ENCODE measurements at places on chromosomes 4 and X.

DNA sequence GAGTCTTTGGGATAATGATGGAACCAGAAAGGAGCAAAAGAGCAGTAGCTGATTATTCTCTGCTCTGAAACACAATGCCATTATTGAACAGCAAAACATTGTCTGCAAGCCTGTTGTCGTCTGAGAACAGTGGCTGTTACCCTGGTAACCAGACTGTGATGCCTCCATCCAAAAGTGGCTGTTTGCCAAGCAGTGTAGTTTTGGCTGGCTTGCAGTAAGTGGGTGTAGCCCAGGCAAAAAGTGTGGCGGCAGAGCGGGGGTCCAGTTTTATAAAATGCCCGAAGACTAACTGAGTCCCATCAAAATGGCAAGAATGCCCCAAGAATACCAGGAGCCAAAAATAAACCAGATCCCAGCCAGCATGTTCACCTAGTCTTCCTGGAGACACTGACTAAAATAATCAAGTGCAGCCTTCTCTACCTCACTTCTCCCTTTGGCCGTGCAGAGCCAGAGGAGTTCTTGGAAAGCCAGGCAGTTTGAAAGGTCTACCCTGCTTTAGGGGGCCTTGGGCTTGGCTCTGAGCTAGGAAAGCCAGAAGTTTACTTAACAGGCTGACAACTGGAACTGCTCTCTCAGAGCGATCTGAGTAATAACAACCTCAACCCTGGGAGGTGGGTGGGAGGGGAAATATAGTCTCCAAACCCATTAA, 2.6 kb downstream of the PLP1 start:
- DNase-seq = no peak

- no peak for DNase-seq
Measured at GRCh38 chr4:135508006-135508714, 1306.6 kb upstream of the PABPC4L start.

GRCh38 chr4:99615170-99615820, 40.7 kb downstream of the MTTP start:
- no peak for DNase-seq

DNA sequence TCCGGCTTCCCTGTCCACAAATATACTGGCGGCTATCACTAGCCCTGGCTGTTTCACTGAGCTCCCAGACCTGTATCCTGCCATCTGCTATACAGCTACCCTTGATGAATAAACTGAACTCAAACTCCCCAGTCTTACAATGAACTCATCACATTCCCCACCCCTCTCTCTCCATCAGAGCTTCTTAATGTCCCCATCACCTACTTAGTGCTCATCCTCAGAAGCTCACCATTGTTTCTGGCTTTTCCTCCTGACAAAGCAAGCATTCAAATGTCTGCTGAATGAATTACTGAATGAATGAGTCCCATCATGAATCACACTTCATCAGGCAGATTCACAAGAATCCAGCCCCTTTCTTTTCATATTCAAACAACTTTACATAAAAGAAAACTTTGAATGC, 5.7 kb upstream of the DGAT2L6 start:
- DNase-seq = no peak

DNA sequence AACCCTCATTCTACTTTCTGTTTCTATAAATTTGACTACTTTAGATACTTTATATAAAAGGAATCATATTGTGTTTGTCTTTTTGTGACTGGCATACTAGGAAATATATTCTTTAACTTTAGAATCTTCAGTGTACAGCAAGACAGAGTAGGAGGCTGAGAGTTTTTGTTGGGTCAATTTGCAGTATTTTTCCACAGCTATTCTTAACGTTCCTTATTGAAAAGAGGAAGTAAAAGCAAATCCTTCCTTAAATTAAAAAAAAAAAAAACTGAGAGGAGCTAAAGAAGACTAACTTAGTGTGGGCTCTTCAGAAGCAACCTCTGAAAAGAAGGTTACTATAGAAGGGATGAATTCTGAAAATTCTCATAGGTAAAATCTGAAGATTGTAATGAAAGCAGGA, 1194.6 kb downstream of the ADGRL3 start:
- DNase-seq = no peak

DNA sequence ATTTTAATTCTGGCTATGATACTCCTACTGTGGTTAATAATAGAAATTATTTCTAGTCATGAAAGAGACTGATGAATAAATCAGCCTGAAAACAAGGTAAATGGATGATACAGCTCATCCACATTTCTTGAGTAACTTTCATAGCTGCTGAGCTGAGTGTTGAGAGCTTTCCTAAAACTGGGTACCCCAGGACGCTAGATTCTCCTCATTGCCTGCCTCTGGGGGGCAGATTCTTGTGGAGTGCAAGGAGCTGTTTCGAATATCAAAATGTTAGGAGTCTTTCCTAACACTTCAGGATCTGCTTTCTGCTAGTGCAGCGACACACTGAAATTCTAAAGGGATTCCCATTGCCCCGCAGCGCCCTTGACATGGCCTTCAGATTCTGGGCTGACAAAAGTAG, 2.1 kb downstream of the MND1 start:
- DNase-seq = no peak

DNA sequence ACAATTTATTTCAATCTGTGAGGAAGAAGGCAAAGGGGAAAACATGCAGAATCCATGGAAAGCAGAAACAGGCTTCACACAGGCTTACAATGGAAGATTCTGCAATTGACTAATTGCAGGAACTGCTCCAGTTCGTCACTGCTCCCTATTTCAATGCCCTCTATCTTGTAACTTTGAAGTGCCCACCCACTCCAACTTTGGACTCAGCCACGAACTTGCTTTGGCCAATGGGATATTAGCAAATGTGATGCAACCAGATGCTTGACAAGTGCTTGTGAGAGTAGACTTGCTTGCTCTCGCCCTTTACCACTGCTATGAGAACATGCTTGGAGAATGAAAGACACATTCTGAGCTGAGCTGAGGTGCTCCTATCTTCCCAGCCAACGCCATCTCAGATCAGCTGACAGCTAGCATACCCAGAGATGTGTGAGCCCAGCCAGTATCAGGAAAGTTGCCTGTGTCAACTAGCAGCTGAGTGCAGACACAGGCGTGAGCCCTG, 105.7 kb upstream of the PTCHD1 start:
- DNase-seq = no peak

DNA sequence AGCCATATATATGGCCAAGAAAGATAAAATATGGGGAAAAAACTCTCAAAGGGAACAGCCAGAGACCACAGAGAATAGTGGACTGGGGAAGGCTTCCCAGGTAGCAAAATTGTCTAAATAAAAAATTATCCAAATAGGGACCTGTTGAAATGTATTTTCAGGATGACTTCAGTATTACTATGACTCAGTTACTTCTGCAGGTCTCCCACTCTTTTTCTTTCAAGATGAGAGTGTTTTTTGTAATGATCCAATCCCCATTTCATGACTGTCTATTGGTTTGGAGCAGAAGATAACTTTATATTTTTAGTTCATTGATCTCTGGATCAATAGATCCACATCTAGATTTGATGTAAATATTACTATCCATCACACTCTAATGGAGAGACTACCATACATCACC, 372.1 kb upstream of the EMCN start:
- no peak for DNase-seq
